ENCODE measurements at places on chromosomes 13 and 19. TPM values are rescaled to one million over a fixed set of nuclear protein-coding genes. Genes with fewer than 3 reads are reported as not detected.
A peak's percentile ranks its signal among the peaks of the same experiment; 100 is the strongest.

The AMH gene
- 0.61 TPM for total RNA-seq

DNA sequence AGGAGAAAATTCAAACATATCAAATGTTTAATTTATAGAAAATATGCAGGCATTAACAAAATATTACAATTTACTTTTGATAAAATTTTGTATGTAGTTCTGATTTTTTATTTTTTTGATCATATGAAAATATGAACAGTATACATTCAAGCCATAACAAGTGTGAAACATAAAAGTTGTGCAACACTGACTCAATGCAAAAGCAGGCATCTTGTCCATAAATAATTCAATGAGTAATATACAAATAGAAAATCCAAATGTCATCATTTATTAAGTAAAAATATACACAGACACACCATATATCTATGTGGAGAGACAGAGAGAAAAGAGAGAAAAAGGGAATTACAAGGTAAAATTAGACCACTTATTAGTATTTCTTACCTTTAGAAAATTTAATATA, 1183.9 kb downstream of the SLITRK1 start:
- no peaks in the 10 kb centered on the region for H3K27me3 ChIP-seq
- no peak overlapping the region for H3K4me3 ChIP-seq
- no peaks in the 10 kb centered on the region for H3K4me1 ChIP-seq
- no peaks in the 10 kb centered on the region for H3K36me3 ChIP-seq

- H3K4me3 ChIP-seq = no peak overlapping the region
- H3K27me3 ChIP-seq = no peaks in the 10 kb centered on the region
- no peak for DNase-seq
- H3K4me1 ChIP-seq = peaks cover 4% of the 10 kb centered on the region
Measured at GRCh38 chr19:38274739-38275138, 10.4 kb downstream of the SPINT2 start.

The ZNF493 gene
- total RNA-seq = 18.7 TPM

The ZNF681 gene
- 3.9 TPM for total RNA-seq

The SRRM5 gene
- 0.05 TPM for total RNA-seq

The PTGER1 gene
- total RNA-seq = not detected

The PALM3 gene
- not detected for total RNA-seq

The MVB12A gene
- total RNA-seq = 27.8 TPM

GRCh38 chr13:27822258-27822872, 30.1 kb downstream of the GSX1 start:
- no peak overlapping the region for H3K27ac ChIP-seq
- peaks cover 80% of the 10 kb centered on the region for H3K27me3 ChIP-seq
- no peak for DNase-seq
- no peaks in the 10 kb centered on the region for H3K4me1 ChIP-seq
- no peaks in the 10 kb centered on the region for H3K36me3 ChIP-seq
- H3K4me3 ChIP-seq = no peak overlapping the region

- DNase-seq = no peak
- no peaks in the 10 kb centered on the region for H3K4me1 ChIP-seq
- H3K27me3 ChIP-seq = no peaks in the 10 kb centered on the region
- H3K36me3 ChIP-seq = no peaks in the 10 kb centered on the region
- no peak overlapping the region for H3K4me3 ChIP-seq
Measured at GRCh38 chr13:108624979-108625378, 4.4 kb upstream of the MYO16 start.

The MEIOSIN gene
- total RNA-seq = not detected

- H3K36me3 ChIP-seq = peaks cover 61% of the 10 kb centered on the region
- no peaks in the 10 kb centered on the region for H3K4me1 ChIP-seq
- H3K27me3 ChIP-seq = no peaks in the 10 kb centered on the region
- DNase-seq = no peak
- no peak overlapping the region for H3K4me3 ChIP-seq
Measured at GRCh38 chr13:42305503-42305902, 33.6 kb downstream of the AKAP11 start.

DNA sequence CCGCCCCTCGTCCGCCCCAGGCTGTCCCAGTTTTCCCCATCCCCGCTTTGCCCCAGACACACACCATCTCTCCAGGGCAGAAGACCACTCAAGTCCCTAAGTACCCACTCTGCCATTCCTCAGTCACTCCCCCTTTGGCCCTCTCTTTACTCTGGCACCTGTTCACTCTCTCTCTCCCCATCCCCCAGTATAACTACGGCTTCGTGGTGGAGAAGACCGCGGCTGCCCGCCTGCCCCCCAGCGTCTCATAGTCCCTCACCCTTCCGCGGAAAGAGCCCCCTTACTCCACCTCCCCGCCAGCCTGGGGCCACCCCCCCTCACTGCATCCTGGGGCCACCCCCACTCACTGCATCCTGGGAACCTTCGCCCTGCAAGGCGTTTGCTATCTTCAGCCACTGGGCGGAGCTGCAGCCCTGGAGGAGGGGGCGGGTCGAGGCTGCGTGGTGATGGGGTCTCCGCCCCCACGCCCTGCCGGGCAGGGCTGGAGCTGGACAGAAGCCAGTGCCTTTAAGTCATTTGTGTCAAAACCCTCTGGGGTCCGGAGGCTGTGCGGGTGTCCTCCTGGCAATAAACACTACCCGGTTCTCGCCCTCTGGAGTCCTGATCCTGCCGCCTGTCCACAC, 5.0 kb downstream of the MVB12A start:
- no peaks in the 10 kb centered on the region for H3K27me3 ChIP-seq
- H3K36me3 ChIP-seq = peaks cover 9% of the 10 kb centered on the region
- peaks cover 10% of the 10 kb centered on the region for H3K4me1 ChIP-seq

GRCh38 chr19:34733266-34733745, 737 bp upstream of the ZNF181 start:
- H3K27me3 ChIP-seq = no peaks in the 10 kb centered on the region
- peaks cover 5% of the 10 kb centered on the region for H3K4me1 ChIP-seq
- H3K4me3 ChIP-seq = peak overlapping the region; percentile 77
- H3K27ac ChIP-seq = peak overlapping the region; percentile 83
- no peak for DNase-seq

The ZNF541 gene
- total RNA-seq = 0.14 TPM

DNA sequence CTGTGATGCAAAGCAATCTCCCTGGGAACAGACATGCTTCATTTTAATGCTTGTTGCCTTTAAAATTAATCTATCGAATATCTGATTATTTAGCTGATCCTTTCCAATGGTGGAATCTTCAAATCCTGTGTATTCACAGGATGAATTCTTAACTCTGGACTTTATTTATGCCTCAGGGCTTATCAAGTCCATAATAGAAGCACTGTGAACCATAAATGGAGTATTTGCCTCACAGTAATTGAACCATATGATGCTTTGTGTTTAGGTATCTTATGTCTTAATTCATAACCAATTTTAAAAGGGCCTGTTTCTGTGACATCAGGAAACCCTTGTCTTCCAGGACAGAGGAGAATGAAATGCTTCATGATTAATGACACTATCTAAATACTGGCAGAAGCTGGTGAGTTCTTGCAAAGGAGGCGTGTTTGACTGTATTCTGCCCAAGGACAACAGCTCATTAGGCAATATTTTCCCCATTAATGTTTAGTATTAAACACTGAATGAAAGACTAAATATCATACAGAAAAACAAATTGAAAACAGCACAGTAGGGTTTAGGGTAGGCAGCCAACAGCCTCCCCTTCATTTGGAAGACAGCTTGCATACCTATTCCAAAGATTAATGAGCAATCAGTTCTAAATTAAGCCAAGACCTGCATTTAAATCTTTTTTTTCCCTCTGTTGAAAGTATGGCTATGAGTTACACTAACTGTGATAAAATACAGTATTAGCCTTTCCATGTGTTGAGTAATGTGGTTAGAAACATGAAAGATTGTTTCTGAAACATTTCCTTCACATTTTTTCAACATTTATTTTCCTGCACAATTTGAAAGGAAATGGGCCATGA, 709.4 kb downstream of the PCDH9 start:
- H3K36me3 ChIP-seq = no peaks in the 10 kb centered on the region
- DNase-seq = no peak
- no peaks in the 10 kb centered on the region for H3K27me3 ChIP-seq
- H3K4me3 ChIP-seq = no peak overlapping the region
- no peak overlapping the region for H3K27ac ChIP-seq

- no peak overlapping the region for H3K27ac ChIP-seq
- H3K4me1 ChIP-seq = no peaks in the 10 kb centered on the region
- DNase-seq = no peak
- no peaks in the 10 kb centered on the region for H3K27me3 ChIP-seq
- H3K36me3 ChIP-seq = no peaks in the 10 kb centered on the region
- no peak overlapping the region for H3K4me3 ChIP-seq
Measured at GRCh38 chr19:51525651-51526050, 5.8 kb downstream of the SIGLEC6 start.

The GRIN2D gene
- 0.05 TPM for total RNA-seq

The BRCA2 gene
- 11.0 TPM for total RNA-seq

GRCh38 chr13:62781866-62782265, 1366.2 kb upstream of the PCDH20 start:
- no peak overlapping the region for H3K4me3 ChIP-seq
- H3K36me3 ChIP-seq = no peaks in the 10 kb centered on the region
- H3K4me1 ChIP-seq = no peaks in the 10 kb centered on the region
- H3K27me3 ChIP-seq = no peaks in the 10 kb centered on the region
- no peak overlapping the region for H3K27ac ChIP-seq

GRCh38 chr13:90430127-90430526, 917.4 kb upstream of the MIR17HG start:
- no peaks in the 10 kb centered on the region for H3K4me1 ChIP-seq
- H3K27me3 ChIP-seq = no peaks in the 10 kb centered on the region
- H3K4me3 ChIP-seq = no peak overlapping the region

DNA sequence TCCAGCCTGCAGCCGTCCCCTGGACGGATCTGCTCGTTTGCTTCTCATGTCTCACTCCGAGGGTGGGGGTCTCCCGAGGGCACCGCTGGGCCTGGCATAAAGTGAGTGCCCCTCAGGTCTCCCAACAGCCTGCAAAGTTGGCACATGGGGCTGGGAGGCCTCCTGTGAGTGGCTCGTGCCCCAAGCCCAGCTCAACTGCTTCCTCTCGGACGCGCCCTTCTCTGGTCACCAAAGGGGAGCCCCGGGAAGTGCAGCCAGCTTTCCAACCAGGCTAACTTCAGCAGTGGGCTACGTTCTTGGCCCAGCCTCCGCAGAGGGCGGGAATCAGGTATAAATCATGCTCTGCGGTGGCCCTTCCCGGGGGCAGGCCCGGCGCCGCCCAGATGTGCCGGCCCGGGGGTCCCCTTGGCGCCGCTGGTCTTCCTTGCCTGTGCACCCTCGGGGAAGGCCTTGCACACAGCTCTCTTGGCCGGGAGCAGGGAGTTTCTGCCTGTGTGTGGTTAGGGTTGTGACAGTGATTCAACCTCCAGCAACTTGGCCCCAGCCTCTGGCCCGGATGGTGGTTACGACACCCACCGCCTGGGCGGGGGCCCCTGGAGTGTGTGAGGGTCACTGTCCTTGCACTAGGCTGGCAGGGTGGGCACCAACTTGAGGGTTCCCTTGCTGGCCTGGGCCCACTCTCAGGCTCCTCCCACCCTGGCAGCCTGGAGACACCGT, 20.7 kb downstream of the CEBPG start:
- no peaks in the 10 kb centered on the region for H3K27me3 ChIP-seq
- no peak overlapping the region for H3K27ac ChIP-seq
- H3K4me3 ChIP-seq = no peak overlapping the region
- no peaks in the 10 kb centered on the region for H3K4me1 ChIP-seq
- DNase-seq = no peak
- H3K36me3 ChIP-seq = peaks cover 13% of the 10 kb centered on the region

- peaks cover 3% of the 10 kb centered on the region for H3K36me3 ChIP-seq
- H3K4me1 ChIP-seq = no peaks in the 10 kb centered on the region
- DNase-seq = no peak
- H3K27me3 ChIP-seq = no peaks in the 10 kb centered on the region
- no peak overlapping the region for H3K27ac ChIP-seq
Measured at GRCh38 chr13:52034616-52035226, 10.2 kb downstream of the UTP14C start.

GRCh38 chr13:112874751-112875300, 94.2 kb upstream of the MCF2L start:
- no peak overlapping the region for H3K27ac ChIP-seq
- no peaks in the 10 kb centered on the region for H3K27me3 ChIP-seq
- no peaks in the 10 kb centered on the region for H3K4me1 ChIP-seq
- H3K36me3 ChIP-seq = peaks cover 17% of the 10 kb centered on the region
- no peak overlapping the region for H3K4me3 ChIP-seq

GRCh38 chr19:12015753-12016116, 19.7 kb downstream of the ZNF433 start:
- no peaks in the 10 kb centered on the region for H3K27me3 ChIP-seq
- no peak for DNase-seq
- H3K36me3 ChIP-seq = peaks cover 50% of the 10 kb centered on the region
- H3K4me1 ChIP-seq = no peaks in the 10 kb centered on the region

The FUT1 gene
- 0.52 TPM for total RNA-seq

GRCh38 chr13:113148407-113148806, 10.0 kb upstream of the PROZ start:
- H3K36me3 ChIP-seq = no peaks in the 10 kb centered on the region
- peaks cover 8% of the 10 kb centered on the region for H3K4me1 ChIP-seq
- no peak for DNase-seq
- H3K27me3 ChIP-seq = peaks cover 11% of the 10 kb centered on the region
- no peak overlapping the region for H3K4me3 ChIP-seq

DNA sequence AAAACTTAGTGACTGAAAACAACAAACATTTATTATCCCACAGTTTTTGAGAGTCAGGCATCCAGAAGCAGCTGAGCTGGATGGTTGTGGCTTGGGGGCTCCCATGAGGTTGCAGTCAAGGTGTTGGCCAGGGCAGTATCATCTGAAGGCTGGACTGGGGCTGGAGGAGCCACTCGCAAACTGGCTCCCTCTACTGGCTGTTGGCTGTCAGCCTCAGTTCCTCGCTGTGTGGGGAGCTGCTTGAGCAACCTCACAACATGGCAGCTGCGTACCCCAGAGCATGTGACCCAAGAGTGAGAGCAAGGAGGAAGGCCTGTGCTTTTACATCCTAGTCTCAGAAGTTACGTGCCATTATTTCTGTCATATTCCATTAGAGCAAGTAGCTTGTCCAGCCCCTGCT, 9.7 kb downstream of the YJU2 start:
- no peak for DNase-seq
- no peak overlapping the region for H3K27ac ChIP-seq
- H3K36me3 ChIP-seq = peaks cover 83% of the 10 kb centered on the region
- H3K27me3 ChIP-seq = no peaks in the 10 kb centered on the region

The ZNF730 gene
- total RNA-seq = 4.4 TPM

DNA sequence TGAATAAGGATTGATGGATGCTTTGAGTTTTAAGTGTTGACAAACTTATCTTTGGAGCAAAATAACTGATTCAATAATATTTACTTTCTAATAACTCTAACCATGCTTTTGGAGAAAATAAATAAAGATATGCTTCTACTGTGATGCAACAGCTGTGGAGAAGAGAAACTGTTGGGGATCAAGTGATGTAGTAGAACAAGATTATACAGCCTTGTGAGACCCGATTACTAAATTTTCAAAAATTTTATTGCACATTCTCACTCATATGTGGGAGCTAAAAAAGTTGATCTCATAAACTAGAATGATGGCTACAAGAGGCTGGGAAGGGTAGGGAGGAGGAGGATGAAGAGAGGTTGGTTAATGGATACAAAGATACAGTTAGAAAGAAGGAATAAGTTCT, 85.5 kb upstream of the OXGR1 start:
- no peak overlapping the region for H3K27ac ChIP-seq
- DNase-seq = no peak
- no peaks in the 10 kb centered on the region for H3K36me3 ChIP-seq

The CLEC4G gene
- total RNA-seq = 0.52 TPM

The CHAF1A gene
- 19.5 TPM for total RNA-seq

The ERCC1 gene
- total RNA-seq = 61.6 TPM

The DZIP1 gene
- total RNA-seq = 7.0 TPM

The ZGLP1 gene
- total RNA-seq = 2.3 TPM
